ENCODE measurements at places on chromosomes 12 and 14.

GRCh38 chr12:93341409-93342049, 36.2 kb upstream of the NUDT4 start:
- DNase-seq = no peak

- no peak for DNase-seq
Observed at GRCh38 chr12:107515446-107515958, 170.1 kb upstream of the PWP1 start.

DNA sequence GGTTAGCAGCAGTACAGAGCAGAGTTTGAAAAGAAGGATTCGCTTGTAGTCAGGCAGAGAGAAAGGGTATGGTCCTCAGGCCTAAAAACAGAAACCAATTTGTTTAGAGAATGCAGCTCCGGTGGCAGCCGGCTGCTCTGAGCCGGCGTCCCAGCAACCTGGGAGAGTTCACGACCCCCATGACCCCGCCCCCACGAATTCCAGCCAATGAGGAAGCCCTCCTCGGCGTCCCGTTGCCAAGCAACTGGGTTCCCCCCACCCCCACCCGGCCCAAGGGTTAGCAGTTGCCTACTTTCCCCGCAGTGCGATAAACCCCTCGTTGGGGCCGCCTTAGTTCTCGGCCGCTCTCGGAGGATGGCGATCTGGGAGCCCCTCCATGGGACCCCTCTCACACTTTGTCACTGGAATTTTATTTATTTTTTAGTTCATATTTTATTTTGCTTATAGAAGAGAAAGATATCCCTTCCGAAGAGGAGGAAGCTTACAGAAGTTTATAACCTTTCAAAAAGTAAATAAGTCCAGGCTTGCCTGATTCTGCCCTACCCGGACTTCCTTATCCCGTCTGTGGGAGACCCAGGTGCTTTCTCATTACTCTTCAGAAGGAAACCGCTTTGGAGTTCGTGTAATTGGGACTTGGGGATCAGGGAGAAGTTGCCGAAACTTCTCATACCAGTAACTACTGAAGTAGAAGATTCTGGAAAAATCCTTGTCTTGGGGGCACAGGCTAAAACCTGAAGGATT, at the start of gene CCDC60:
CCDC60 (plus strand) TSS at position 300 of the 741 bp plus-strand sequence. CDS start 448 bp downstream, outside the sequence.
- DNase-seq = no peak

DNA sequence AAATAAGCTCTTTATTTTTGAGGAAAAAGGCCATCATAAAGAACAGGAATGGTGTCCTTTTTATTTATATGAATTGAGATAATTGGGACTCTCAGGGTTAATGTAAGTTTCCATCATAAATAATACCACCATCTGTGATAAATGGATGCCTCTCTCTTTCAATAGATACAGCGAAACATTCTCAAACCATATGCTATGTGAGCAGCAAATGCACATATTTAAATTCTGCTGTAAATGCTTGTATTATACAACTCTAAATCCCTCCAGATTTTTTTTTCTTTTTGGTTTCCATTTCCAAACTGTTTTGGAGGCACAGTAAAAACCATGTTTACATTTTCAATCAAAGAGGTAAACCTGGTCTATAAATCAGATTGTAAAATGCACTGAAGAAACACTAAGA, 132.3 kb downstream of the TMEM132C start:
- no peak for DNase-seq

GRCh38 chr12:116677202-116677661, 60.6 kb downstream of the SPRING1 start:
- no peak for DNase-seq

- DNase-seq = no peak
Observed at GRCh38 chr14:53563628-53564027, 393.0 kb downstream of the BMP4 start.

GRCh38 chr12:129827102-129827865, 76.5 kb downstream of the TMEM132D start:
- no peak for DNase-seq

DNA sequence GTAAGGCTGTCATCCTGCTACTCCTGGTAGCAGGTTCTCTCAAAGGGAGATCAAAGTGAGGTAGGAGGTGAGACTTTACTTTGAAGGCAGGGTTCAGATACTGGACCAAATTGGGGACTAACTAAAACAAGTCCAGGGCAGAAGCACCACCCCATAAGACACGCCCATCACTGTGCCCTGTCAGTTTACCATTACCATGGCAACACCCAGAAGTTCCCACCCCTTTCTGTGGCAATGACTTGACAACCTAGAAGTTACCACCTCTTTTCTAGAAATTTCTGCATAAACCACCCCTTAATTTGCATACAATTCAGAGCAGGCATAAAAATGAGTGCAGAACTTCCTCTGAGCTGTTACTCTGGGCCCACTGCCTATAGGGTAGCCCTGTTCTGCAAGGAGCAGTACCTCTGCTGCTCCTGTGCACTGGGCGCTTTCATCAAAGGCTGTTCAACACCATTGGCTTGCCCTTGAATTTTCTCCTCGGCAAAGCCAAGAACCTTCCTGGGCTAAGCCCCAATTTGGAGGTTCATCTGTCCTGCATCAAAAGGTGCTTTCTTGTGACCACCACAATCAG, 64.8 kb upstream of the MAX start:
- no peak for DNase-seq

- no peak for DNase-seq
Observed at GRCh38 chr14:103133210-103134140, 10.2 kb downstream of the TNFAIP2 start.

DNA sequence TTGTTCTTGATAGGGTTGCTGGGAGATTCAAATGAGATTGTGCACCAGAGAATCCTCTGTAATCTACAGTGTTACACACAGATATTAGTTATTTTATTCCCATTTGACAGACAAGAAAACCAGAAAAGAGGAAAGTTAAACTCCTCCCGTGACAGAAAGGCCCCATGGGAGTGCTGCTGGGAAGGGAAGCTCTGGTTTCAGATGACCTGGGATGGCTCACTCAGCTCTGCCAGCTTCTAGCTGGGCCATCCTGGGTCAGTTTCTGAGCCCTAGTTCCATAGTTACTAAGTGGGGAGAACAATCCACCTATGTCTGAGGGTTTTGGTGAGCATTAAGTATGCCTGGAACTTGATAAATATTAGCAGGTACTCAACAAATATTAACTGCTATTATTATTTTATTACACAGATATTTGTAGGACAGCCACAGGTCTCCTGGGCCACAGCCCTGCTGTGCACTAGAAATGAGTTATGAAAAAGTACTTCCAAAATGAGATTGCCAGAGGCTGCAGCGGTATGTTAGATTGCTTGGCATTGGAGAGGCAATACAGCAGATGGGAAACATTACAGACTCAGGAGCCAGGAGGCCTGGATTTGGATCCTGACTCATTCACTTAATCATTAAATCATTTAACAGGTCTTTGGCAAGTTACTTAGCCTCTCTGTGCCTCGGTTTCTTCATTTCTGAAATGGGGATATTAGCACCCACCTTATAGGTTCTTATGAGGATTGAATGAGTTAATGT, 47.1 kb upstream of the STON2 start:
- DNase-seq = no peak

GRCh38 chr14:104827177-104828055, 26.5 kb downstream of the ZBTB42 start:
- peak; percentile 44 for DNase-seq

DNA sequence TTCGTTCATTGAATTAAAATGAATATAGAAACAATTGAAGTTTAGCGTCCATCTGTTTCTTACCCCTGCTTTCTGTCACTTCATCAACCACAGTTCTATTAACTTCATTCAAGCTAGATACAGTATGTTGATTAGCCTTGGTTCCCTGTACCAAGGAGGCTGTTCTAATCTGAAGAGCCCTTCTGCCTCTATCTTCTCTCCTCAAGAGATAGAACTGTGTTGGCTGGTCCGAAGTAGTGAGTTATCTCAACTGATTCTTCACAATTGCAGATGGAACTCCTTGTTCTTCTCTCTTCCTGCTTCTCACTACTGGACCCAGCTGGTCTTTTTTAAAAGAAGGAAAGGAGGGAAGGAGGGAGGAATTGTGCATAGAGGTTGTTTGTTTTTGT, 82.1 kb upstream of the TRAF3 start:
- DNase-seq = no peak

- no peak for DNase-seq
Observed at GRCh38 chr14:89504091-89504490, 87.1 kb upstream of the FOXN3 start.

- peak; percentile 35 for DNase-seq
Observed at GRCh38 chr14:96126339-96126782, 78.3 kb upstream of the BDKRB2 start.

GRCh38 chr12:120749256-120749655, 23.6 kb downstream of the ACADS start:
- no peak for DNase-seq

DNA sequence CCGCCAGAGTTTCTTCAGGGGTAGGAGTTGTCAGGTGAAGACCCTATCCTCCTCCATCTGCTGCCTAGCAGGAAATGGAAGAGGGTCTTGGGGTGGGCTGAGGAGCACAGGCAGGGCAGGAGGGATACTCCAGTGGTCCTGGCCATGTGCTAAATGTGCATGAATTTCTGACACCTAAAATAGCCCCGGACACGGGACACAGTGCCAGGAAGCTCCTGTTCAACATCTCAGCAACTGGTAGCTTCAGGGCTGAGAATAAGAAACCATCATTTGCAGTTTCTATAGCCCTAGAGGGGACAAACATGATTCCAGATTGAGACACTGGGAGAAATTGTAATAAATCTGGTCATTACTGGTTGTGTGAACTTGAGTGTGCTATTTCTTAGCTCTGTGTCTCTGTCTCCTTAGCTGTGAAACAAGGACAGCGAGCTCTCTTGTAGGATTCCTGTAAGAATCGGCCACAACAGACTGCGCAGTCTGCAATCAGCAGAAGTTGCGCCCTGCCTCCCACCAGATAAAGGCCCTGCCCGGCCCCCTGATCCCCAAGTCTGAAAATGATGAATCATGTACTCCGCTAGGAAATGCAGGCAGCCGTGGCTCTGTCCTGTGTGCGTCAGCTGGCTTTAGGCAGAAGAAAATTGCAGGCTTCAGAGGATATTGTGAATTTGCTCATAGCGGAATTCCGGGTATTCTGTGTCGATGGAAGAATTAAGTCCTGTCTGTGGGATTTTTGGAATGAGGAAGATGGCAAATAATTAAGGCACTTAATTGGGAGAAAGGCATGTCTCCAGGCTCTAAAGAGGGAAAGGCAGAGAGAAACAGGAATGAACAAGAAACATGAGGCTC, 35.2 kb upstream of the MEG3 start:
- no peak for DNase-seq

- DNase-seq = no peak
Observed at GRCh38 chr12:56082382-56082781, 2.4 kb downstream of the ERBB3 start.

DNA sequence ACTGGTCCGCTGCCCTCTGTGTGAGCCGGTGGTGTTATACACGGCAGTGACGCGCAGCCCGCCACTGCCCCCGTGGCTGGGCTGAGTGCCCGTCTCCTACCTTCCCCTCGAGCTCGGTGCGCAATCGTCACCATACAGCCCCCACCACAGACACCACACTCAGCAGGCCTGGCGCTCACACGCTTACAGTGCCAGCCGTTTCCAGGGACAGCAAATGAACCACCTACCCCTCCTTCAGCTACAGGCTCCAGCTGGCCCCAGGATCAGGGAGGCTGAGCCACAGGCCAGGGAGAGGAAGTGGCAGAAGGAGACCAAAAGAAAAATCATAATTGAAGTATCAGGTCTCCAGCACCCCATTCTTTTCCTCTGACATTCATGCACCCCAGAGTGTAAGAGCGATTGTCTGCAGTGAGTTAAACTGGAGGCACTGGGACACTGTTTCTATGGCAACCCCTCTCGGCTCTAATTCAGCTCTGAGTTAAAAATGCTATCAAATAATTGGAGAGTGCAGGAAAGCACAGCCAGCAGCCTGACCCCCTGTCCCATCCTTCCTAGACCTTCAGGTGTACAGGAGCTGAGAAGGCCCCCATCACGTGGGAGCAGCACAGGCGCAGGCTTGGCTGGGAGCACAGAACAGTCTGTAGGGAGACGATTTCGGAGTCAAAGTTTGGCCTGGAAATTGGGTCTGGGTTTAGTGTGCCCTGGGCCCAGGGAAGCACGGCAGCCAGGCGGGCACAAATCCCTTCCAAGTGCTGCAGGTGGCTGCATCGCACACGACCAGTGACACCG, 18.0 kb downstream of the LRTM2 start:
- no peak for DNase-seq

DNA sequence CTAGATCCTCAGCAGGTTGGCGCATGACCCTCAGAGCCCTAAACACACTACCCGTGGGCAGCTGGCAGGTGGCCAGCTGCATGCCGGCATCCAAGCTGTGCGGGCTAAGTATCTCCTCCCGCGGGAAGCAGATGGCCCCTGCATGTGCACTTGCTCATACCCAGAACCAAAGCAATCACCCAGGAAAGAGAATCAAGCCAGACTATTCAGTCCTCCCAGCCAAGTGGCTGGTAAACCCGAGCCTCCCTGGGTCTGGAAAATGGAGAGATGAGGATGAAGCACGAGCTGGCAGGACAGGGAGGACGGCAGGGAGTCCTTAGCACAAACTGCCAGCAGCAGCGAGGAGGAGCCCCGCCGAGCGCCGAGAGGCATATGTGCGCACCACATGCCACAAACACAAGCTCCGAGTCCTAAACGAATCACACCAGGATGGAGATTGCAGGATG, 139.7 kb downstream of the RIMBP2 start:
- no peak for DNase-seq

GRCh38 chr12:98725476-98726247, 80.6 kb downstream of the APAF1 start:
- peak; percentile 34 for DNase-seq

DNA sequence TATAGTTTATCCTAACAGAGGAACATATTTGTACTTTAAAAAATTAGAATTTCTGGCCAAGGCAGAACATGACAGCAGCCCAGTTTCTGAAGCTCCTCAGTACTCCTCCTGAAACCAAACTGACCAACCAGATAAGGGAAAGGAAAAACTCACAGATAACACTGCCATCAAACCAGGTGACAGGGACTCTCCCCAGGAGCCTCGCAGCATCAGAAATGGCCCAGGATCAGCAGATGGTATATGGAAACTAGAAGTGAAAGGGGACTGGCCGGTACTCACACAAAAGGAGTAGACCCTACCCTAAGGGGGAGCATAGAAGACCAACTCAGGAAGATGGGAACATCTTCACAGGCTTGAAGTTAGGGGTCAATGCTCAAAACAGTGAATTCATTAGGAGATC, 22.0 kb downstream of the GALC start:
- DNase-seq = no peak

GRCh38 chr12:16187660-16188059, 89.8 kb downstream of the SLC15A5 start:
- no peak for DNase-seq
